ENCODE measurements at places on chromosomes 3 and 15. TPM values are rescaled to one million over a fixed set of nuclear protein-coding genes. Genes with fewer than 3 reads are reported as not detected.

DNA sequence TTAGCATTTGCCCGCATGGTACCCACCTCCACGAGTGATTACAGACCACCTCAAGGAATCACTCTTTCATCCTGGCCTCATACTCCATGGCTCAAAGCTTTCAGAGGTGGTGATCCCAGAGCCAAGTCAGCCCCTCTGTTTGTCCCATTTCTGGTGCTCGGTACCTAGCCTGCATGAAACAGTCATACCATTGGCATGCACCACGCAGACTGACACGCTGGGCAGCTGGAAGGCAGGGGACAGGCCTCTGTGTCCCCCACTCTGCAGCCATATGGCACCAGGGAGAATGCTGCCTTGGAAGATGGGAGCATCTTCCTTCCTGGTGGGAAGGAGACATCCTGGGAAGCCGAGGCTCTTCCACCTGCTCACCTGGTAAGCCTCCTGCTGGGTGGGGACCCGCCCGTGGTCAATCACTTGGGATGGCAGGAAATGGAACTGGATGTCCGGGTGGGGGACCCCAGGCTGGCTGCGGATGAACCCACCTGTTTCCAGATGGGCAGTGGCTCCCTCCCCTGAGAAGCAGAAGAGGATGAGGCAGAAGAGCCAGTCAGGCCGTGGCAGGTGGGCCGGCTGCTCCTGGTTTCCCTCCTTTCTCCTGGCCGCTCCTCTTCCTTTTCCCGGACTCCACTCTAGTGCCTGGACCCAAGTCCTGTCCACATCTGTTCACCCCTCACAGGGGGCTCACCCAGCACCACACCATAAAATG, 26.9 kb downstream of the CHDH start:
- DNase-seq = no peak

DNA sequence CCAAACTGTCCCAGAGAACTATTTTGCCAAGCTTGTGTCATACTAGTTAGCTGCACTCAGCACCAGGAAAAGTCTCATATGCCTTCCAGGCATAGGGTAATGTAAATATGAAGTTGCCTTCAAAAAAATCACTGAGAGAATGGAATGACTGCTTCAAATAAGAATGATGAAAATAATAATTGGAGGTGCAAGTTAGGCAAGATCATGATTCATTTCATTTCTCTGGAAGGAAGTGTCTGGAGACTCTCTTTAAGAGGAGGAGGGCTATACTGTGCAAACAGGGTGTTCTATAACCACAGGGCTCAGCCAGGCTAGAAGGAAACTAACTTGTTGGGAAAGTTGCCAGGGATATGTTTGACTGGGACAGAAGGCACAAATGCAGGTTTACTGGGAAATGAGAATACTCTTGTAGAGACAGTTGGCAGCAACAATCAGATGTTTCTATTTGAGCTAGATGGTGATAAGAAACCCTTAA, 4.3 kb downstream of the SIDT1 start:
- DNase-seq = no peak

DNA sequence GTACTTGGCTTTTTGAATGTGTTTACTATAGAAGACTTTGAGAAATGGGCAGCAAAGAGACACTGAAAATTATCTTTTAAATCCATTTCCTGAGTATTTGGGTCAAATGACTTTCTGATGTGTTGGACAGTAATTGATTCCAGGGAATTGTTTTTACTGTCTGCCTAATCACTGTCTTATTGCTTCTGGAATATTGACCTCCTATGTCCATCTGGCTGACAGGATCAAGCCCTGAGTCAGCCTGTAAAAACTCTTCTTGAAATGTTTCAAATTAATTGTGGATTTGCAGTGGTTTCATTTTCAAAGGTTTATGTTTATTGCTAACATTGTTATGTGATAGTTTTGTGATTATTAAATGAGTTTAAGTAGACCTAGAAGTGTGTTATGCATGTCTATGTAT, 50.6 kb upstream of the MLF1 start:
- no peak for DNase-seq

The B4GALT4 gene
- 11.8 TPM for total RNA-seq

The SNX1 gene
- total RNA-seq = 89.7 TPM
